Kidney glomerular epithelial cell (primary cell): ENCODE measurements at places on chromosomes 16 and 17.
A peak's percentile ranks its signal among the peaks of the same experiment; 100 is the strongest.

DNA sequence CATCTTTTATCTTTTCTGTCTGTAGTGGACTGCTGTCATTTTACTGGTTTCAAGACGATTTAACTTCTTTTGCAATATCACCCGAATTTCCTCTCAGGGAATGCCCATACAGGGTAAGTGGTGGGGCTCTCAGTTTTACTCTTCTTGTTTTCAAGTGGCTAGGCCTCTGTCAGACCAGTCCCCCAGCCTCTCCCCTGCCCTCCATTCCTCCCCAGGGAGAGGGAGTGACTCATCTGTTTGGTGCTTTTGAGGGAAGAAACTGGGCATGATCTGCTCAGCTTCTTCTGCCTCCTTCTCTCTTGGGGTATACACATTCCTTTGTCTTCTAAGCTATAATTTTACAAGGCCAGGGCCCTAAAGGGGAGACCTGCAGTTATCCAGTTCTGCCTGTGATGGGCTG is 332.0 kb downstream of the CBLN1 start:
- DNase-seq = no peak

DNA sequence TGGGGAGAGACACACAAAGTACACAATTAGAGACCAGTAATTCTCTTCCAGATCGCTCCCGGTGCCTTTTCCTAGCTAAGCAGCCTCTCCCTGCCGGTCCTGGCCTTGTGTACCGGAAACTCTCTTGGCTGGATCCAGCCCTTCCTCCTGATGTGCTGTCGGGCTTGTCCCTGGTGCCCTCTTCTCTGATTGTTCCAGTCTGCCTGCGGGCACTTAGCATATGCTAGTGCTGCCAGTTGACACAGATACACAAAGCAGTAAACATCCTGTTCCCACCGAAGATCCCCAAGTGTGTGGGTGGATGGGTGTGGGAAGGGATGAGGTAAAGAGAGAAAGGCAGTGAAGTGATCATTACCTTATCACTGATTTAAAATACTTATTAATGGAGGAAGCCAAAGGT is 9.7 kb downstream of the HS3ST3B1 start:
- no peak for DNase-seq

GRCh38 chr16:82232806-82233205 is 62.8 kb upstream of the MPHOSPH6 start:
- no peak for DNase-seq

- DNase-seq = no peak
These were observed 22.5 kb upstream of the ABCA6 start for GRCh38 chr17:69164206-69164605.

DNA sequence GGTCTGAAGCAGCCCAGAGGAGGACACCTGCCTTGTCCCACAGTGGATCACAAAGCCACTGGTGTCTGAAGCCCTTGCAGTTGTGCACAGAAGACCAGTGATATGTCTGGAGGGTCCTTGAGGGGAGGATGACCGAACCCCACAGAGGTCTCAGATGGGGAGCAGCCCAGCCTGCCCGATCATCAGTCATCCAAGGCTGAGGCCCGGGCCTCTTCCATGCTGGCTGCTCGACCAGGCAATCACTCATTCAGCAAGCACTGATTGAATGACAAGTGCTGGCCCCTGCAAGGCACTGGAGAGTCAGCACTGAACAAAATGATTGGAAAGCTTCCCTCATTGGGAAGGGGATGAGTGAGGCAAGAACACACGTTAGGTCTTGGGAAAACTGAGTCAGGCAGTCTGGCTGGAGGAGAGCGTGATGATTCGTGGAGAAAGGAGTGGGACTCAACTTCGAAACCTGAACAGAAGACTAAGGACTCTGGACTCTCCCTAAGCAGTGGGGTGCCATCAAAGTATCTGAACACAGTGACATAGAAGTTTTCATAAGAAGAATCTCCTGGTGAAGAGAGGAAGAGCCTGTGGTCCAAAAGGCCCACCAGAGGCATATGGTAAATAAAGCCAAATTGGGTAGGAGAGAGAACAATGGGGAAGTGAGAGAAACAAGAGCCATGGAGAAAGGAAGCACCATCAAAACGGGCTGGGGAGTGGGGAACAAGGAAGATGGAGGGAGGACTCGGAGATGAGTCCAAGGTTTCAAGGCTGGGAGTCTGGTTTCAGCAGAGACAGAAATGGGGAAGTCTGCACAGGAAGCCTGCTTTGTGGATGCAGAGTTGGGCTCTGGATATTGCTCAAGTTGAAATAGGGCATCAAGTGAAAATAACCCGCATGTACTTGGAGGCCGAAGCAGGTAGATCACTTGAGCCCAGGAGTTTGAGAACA is 10.2 kb downstream of the PIK3R5 start:
- no peak for DNase-seq

GRCh38 chr17:76997981-76998531 is 129.9 kb downstream of the MGAT5B start:
- DNase-seq = no peak

DNA sequence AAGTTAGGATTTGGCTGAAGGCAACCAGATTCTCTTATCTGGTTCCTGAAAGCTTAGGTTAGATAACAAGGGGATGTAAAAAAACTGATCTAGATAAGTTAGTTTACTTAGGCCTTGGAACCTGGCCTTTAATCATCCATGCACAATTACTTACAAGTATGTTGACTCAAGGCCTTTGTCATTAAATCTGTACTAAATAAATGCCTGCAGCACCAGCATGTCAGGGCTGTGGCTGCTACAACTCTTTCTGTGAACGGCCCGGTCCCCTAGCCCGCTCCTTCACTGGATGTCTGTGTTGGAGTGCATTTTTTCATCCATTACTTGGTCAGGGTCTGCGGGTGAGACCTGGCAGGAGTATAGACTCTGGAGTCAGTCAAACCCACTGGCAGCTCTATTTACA is 48.4 kb upstream of the ALDH3A1 start:
- DNase-seq = no peak

- no peak for DNase-seq
These were observed 72.0 kb downstream of the CREBBP start for GRCh38 chr16:3808308-3809063.

- no peak for DNase-seq
These were observed 147.1 kb downstream of the FOXL1 start for GRCh38 chr16:86725401-86725800.

GRCh38 chr17:82371333-82372248 is at the start of gene UTS2R:
Gene UTS2R, plus strand, starts transcription at chr17:82371765. Its CDS starts 2,560 bp downstream, at chr17:82374325.
- no peak for DNase-seq

DNA sequence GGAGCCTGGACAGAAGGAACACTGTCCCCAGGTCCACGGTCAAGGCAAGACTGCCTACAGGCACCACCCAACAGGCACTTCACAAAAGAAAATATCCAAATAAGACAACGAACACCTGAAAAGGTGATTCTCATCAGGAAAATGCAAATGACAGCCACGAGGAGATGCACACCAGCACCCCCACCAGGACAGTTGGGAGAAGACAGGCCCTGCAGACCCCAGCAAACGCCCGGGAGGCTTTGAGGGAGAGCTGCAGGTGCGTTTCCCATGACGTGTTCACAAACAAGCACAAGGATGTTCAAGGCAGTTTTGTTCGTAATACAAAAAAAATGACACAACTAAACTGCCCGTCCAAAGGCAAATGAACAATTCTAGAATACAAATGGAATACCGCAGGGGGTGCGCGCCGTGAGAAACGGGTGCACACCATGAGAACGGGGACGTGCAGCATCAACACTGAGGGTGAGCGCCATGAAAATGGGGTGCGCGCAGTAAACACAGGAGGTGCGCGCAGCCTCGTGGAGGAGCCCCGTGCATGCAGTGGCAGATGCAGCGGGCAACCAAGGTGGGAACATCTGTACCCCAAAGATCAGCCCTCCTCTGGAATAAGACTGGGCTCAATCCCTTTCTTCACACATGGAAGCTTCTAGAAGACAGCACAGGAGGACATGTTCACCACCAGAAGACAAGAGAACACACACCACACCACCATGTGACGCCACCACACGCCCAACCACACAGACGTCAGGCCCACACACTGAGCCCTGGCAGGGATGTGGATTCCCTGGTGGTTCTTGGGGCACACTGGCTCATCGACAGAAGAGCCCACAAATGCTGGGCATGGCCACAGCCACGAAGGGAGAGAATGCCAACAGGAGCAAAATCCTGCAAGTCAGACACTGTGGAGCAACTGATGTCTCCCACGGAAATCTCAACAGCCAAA is 91.2 kb downstream of the ZNF778 start:
- no peak for DNase-seq

GRCh38 chr16:30421010-30421409 is 8.8 kb downstream of the DCTPP1 start:
- DNase-seq = no peak

- DNase-seq = no peak
These were observed 34.2 kb upstream of the APPBP2 start for GRCh38 chr17:60559995-60560859.

DNA sequence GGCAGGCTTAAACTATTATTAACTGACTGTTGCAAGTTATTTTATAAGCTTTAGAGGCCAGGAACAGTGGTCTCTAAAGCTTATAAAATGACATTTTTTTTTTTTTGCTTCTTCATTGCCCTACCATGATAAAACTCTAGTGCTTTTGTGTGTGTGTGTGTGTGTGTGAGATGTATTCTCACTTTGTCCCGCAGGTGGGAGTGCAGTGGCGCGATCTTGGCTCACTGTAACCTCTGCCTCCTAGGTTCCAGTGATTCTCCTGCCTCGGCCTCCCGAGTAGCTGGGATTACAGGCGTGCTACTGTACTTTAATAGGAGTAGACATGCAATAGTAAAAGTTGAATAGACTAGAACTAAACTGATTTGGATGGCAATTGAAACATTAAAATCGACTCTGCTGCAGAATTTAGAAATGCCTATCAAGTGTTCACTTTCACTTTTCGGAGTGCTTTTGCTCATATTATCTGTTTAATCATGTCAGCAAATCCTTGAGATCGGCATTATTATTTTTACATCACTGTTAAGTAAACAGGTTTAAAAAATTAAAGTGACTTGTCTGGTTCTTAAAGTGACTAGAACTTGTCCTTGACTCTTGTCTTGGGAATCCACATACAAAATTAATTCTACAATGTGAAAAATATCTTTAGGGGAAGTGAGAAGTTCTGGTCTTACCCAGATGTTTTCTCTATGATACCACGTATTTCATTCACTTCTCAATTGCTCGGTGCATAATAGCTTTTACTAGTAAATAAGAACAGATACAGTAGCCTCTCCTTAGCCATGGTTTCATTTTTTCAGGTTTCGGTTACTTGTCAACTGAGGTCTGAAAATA is 8.4 kb upstream of the PCTP start:
- DNase-seq = no peak

DNA sequence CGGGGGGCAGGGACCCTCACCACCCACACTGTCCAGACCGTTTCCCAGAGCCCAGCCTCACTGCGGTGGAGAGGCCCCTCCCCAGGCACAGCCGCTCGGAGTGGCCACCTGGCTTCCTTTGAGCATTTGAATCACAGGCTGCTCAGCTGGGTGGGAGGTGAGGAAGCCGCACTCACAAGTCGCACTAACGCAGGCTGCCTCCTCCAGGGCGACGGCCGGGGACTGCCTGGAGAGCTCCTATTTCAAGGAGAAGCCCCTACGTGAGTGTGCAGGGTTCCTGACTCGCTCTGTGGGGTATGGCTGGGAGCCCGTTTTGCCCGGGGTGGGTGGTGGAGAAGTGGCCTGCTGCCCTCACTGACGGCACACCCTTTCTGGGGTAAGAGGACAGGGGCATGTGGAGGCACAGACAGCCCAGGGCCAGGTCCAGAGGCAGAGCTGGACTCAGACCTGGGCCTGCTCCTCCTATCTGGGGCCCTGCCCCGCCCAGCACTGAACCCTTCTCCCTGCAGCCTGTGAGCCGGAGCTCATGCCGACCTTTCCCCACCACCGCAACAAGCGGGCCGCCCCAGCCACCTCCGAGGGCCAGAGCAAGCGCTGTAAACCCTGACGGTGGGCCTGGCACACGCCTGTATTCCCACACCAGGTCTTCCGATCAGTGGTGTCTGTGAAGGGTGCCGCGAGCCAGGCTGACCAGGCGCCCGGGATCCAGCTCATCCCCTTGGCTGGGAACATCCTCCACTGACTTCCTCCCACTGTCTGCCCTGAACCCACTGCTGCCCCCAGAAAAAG is 6.2 kb downstream of the SPATA2L start:
- DNase-seq = no peak

- DNase-seq = no peak
These were observed 164.7 kb downstream of the CNTNAP4 start for GRCh38 chr16:76441876-76442275.

GRCh38 chr17:19897090-19897837 is 29.5 kb upstream of the ULK2 start:
- DNase-seq = no peak

DNA sequence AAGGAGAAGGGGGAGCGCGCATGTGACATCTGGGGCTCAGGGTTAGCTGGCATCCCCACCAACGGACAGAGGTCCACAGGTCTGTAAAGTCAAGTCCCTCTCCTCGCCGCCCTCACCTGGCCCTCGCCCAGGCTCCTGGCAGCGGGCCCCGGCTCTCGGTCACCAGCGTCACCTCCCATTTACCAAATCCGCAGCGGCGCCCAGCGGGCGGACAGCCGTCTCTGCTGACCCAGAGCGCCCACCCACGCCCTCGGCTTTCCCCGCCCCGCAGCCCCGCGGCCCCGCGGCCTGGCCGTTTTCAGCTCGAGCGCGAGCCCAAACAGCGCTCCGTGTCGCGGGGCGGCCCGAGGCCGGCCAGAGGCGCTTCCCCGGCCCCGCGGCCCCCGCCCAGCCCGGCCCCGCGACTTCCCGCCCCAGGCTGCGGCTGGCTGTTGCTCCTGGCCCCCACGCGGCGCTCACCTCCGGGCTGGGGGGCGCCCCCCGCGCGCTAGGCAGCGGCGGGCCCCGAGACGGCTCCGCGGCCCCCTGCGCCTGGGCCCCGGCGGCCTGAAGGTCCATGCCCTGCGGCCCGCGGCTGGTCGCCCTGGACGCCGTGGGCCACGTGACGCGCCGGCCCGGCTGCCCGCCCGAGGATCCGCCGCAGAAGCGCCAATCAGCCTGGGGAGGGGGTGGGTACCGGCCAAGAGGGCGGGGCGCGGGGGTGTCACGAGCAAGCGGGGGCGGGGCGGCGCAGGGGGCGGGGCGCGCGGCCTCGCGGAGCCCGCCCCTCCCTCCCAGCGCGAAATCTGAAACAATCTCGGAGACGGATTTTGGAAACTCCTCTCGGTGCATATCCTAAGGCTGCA is at the start of gene COPRS:
TSS of gene COPRS (minus strand) at position 603 of the 845 bp plus-strand sequence. CDS start at position 558, 45 bp downstream.
- peak; percentile 51 for DNase-seq

GRCh38 chr16:1565083-1565805 is 31.8 kb downstream of the TMEM204 start:
- no peak for DNase-seq

DNA sequence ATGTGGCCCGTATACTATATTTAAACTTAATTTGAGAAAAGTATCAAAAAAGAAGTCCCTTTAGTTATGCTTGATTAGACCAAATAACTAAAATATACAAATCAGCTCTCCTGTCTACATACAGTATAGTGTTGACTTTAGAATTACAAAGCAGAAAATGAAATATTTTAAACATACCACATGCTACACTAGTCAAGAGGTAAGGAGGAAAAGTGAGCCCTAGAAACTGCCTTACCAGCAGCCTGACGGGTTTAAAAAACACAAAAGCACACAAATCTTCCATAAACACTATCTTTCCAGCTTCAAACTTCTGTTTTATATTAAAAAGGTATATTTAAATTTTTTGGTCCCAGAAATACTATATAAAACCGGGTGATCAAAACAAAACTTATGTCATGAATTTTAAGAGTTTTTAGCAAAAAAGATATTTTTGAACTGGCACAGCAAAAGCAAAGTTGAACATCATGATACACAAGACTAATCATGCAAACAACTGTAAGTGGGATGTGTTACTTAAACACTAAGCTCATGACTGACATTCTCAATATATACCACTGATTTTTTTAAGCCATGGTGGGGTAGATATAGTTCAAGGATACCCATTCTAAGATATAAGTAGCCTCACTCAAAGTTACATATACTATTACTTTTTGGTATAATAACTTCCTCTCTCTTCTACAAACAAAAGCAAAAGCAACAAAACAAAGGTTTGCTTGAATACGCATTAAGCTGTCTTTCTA is 11.8 kb downstream of the KLHL10 start:
- DNase-seq = no peak
